ENCODE measurements at places on chromosomes 1 and 21.
A peak's percentile ranks its signal among the peaks of the same experiment; 100 is the strongest.

DNA sequence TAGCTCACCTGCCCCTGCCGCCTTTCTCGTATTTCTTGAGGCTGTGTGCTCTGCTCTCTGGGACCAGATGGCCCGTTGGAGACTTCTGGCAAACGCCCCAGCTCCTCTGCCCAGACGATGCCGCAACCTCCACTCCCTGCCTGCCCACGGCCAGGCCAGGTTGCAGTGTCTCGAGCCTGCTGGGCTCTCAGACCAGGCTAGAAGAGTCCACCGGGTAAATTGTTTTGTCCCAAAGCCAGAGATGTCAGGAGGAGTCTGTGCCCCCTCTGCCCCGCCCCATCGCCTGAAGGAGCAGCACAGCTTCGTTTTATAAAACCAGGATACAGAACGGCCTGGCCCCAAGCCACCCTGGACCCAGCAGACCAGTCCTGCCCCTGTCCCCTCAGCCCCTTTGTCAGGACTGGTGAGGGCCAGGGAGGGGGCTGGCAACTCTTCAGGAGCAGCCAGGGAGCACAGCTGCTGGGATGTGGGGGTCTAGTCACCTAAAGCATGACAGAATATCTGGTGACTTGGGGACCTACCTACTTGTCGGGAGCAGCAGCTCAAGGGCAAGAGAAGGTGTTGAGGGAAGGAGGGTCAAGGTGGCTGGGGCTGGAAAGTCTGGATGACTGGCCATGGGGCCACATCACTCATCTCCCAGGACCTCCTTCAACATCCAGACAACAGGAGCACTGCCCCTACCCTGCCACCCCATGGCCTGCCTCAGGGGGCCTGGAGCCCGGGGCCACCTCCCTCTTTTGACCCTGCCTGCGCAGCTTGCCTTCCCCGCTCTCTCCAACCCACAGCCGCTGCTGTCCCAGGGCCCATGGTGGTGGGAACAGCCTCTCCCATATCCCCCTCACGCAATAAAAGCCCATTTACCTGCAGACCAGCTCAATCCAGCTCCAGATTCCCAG lies 33.9 kb upstream of the LBR start:
- no peak for DNase-seq

GRCh38 chr1:232422898-232423297 lies 207.0 kb downstream of the SIPA1L2 start:
- no peak for DNase-seq

- DNase-seq: no peak
These were observed 123.2 kb downstream of the DMRTB1 start for GRCh38 chr1:53582211-53583020.

DNA sequence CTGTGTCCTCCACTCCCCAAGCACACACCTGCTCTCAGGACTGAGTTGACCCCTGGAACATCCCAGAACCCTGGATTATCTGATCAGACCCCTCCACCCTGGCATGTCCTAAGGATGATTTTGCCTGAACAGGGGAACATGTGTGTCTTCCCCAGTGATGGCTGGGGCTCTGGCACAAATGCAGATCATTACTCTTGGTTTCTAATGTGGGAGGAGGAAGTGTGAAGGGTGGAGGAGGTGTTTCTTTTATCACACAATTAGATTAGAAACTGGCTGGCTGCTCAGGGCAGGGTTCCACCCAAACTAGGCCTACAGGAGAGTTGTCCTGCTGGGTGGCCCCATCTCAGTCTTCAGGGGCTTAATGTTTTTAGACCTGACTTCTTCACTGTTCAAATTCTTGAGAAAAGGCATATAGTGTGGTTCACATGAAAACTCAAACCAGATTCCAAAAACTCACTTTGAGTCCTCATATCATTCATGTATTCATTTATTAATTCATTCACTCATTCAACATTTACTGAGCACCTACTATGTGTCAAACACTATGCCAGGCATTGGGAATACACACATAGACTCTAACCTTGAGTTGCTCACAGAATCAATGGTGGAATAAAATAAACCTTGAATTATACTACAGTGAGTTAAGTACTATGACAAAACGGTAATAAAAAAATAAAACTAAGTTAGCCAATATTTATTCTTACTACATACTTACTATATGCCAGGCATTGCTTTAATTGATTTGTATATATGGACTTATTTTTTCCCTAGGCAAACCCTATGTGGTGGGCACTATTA lies 221.8 kb upstream of the JUN start:
- DNase-seq: no peak

- DNase-seq: peak; percentile 52
These were observed at the start of gene DYNLT4 for GRCh38 chr1:44806704-44807363. Gene DYNLT4 (minus strand): TSS chr1:44807351. CDS start chr1:44806668, 683 bp downstream.

Measured in muscle of leg (tissue), 16 donors.